Right hindlimb (tissue), 1 donor: ENCODE measurements at places on chromosomes 3 and 15.

DNA sequence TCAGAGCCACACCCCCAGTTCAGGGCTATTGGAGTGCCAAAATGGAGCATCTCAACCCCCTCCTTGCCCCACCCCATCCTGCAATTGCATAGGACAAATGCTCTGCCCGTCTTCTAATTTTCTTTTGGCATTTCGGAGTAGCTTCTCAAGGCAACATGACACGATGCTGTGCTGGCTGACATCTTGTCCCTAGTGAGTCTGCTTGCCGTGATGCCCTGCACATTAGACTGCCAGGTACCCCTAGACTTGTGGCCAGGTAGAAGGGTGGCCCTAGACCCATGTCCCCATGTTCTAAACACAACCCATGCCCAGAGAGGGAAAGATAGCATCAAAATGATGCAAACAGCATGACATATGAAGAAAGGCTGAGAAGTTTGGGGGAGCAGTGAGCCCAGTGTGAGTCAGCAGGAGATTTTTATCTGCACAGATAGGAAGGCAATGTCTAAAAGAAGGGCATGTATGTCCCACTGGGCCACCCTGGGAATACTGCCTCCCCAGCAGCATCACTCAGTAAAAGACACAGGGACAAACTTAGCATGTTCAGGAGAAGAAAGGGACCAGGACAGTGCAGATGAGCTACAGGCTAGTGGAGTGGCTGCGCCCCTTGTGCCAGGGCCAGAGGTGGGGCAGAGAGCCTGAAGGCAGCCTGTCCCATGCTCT is 36.8 kb downstream of the CA12 start:
- no peak for DNase-seq

GRCh38 chr3:86413645-86414044 is 577.3 kb downstream of the VGLL3 start:
- DNase-seq, result no peak

DNA sequence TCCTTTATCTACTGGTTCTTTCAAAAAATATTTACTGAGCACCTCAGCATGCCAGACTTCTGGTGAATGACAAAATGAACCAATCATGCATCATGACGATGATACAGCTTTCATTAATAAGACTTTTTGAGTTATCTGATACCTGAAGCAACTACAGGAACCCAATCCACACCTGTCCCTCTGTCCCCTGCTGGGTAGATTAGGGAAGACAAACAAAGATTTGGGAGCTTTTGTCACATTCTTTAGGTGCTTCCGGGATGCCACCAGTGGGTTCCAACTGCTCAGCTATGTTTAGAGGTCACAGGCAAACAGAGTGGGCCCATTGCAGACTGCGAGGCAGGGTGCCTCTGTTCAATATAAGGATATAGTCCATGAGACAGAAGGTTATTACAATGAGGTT is 1020.5 kb upstream of the CFAP20DC start:
- no peak for DNase-seq

GRCh38 chr3:54188176-54188791 is 65.9 kb downstream of the CACNA2D3 start:
- DNase-seq, result peak; percentile 49

GRCh38 chr15:35669021-35669420 is 123.1 kb upstream of the DPH6 start:
- DNase-seq, result no peak

- DNase-seq, result no peak
Observed at GRCh38 chr3:156782921-156783320, 43.2 kb upstream of the LEKR1 start.

DNA sequence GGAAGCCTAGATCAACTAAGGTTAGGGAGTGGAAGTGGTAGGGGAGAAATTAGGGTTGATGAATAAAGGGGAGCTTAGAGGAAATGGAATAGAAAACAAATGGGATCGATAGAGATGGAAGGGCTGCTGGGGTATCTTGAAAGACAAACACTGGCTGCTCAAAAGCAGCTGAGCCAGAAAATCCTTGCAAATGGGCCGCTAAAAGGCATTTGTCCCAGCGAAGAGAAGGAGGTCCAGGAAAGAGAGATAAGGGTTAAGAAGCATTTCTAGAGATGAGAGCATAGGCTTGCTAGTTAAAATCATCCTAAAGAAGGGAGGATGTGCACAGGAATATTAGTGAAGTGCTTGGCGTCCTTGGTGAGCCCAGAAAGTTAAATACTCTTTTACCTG is 258.0 kb upstream of the CBLB start:
- no peak for DNase-seq
